Fibroblast of skin of right biceps (primary cell): ENCODE measurements at places on chromosomes 11 and 22.

- DNase-seq: no peak
These were observed 33.4 kb downstream of the MN1 start for GRCh38 chr22:27768027-27768653.

GRCh38 chr11:100918551-100919500 is 210.8 kb downstream of the PGR start:
- peak; percentile 34 for DNase-seq

GRCh38 chr22:24441406-24442351 is 14.3 kb downstream of the ADORA2A start:
- no peak for DNase-seq

GRCh38 chr11:108522318-108522717 is 24.1 kb upstream of the POGLUT3 start:
- DNase-seq: no peak
